ENCODE measurements at places on chromosomes 1 and 21. TPM values are rescaled to one million over a fixed set of nuclear protein-coding genes. Genes with fewer than 3 reads are reported as not detected.
A peak's percentile ranks its signal among the peaks of the same experiment; 100 is the strongest.

The EXOSC10 gene
- 106 TPM for polyA plus RNA-seq

DNA sequence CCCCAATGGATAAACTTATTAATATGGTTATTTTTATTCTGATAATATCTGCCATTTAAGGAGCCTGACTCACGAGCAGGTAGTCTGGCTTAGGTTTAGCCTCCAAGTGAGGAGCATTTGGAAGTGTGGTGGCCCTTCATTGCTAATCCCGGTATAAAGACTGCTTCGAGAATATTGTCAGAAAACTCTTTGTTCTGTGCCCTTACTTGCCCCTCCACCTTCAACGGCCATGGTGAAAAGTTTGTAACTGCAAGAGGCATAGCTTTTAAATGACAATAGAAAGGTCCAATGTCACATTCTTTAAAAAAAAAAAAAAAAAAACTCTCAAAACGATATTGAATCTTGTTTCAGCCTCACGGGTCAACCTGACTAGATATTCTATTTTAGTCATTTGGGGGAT lies 157.4 kb upstream of the PROX1 start:
- DNase-seq = no peak

- peak; percentile 9 for DNase-seq
Measured at GRCh38 chr1:34590211-34590623, 164.6 kb upstream of the GJB5 start.

DNA sequence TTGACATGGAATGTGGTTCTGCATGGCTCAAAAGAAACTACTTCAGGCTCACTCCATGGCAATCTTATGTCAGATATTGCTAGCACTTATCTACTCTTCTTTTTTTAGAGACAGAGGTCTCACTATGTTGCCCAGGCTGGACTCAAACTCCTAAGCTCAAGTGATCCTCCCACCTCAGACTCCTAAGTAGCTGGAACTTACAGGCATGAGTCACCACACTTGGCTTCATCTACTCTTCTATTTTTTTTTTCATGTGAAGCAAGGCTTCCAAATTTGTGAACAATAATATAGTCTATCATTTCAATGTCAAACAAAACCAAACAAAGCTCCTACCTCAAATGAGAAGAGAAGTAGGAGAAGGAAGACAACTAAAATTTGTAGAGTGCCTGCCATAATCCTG lies 7.5 kb upstream of the PSEN2 start:
- no peak for DNase-seq

- no peak for DNase-seq
Measured at GRCh38 chr1:241869022-241869421, 21.0 kb downstream of the EXO1 start.
